ENCODE measurements at places on chromosomes 5 and 9.

- DNase-seq = no peak
These were observed 19.0 kb upstream of the SCAMP1 start for GRCh38 chr5:78341440-78341839.

DNA sequence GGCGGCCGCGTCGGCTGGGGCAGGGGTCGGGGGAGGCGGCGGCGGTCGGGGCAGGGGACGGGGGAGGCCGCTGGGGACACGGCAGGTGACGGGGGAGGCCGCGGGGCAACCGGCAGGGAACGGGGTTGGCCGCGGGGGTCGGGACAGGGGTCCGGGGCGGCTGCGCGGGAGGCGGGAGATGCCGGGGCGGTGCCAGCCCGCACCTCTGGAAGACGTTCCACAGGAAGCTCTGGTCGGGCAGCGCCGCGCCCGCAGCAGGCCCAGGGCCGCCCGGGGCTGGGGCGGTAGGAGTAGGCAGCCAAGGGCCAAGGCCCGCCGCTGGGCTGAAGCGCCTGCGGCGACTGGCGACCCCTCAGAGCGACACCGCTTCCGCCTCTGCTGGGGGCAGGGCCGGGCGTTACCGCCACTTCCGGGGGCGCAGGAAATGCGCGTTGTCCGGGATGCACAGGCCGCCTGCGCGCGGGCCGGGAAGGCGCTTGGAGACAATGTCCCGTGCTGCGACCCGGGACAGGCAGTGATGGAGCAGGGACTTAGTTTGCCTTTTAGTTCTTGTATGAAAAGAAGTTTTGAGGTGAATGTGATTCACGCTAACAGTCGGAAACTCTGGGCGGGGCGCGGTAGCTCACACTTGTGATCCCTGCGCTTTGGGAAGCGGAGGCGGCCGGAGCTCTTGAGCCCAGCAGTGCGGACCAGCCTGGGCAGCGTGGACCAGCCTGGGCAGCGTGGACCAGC lies 110.0 kb upstream of the LPCAT1 start:
- peak; percentile 90 for DNase-seq

- no peak for DNase-seq
These were observed 139.9 kb upstream of the PRLR start for GRCh38 chr5:35369965-35370790.

DNA sequence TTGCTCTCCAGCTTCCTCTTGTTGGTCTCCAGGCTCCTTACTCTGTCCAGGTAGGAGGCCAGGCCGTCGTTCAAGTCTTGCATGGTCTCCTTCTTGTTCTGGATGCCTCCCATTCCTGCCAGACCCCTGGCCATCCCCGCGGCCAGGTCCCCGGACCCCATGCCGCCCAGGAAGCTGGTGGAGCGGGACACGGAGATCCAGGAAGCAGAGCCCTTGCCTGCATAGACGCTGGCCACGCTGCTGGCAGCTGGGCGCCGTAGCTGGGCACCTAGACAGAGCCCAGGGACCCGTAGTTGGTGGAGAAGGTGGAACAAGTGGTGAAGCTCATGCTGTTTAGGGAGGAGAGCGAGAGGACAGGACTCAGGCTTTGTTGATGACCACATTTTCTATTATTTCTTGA lies 1584.0 kb upstream of the ACO1 start:
- DNase-seq = no peak

- DNase-seq = no peak
These were observed 130.9 kb downstream of the CCDC192 start for GRCh38 chr5:127834094-127834531.

DNA sequence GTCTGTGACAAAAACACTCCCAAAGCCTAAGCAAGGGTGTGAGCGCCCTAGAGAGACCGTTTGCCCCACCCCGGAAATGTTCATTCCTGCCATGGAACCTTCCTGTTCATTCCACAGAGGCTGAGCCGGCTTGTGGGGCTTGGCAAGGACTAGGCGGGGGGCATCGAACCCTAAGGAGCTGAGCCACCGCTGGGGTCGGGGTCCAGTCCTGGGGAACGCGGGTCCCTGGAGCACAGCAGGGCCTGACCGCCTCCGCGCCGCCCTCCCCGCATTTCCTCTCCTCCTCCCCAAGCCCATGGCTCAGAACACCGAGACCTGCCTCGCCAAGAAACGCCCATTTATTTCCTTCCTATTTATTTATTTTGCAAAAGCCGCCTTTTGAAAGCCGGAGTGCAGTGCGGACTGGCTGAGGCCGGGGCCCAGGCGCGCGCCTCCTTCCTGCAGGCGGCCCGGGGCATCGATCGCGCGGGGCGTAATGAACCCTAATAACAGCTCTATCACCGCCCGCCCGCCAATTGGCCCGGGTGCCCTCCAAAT lies 228.9 kb upstream of the IRX4 start:
- DNase-seq = no peak

- DNase-seq = no peak
These were observed 1.7 kb downstream of the DNAJC25 start for GRCh38 chr9:111632695-111633388.

GRCh38 chr5:7676455-7676854 lies 174.5 kb downstream of the CFAP90 start:
- DNase-seq = no peak

DNA sequence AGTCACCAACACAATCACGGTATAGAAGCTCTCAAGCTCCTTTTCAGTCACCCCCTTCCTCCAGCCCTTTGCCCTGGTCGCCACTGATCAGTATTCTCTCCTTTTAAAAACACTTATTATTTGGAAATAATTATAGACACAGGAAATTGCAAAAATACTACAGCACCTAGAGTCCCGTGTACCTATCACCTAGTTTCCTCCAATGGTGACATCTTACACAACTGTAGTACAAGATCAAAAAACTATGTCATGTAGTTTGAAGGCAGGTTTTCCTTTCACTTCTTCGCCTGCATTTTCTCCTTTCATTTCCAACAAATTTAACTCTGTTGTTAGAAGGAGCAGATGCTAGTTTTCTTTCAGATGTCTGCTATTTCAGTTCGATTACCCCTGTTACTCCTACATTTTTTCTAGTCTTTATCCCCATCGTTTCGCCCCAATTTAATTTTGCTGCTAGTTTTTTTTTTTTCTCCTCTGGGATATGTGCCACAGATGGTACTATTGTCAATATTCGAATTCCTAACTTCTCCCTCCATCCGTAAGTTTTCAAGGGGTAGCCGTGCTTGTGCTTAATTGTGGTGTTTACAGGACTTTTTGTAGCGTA lies 612 bp upstream of the ATG10 start:
- peak; percentile 27 for DNase-seq

DNA sequence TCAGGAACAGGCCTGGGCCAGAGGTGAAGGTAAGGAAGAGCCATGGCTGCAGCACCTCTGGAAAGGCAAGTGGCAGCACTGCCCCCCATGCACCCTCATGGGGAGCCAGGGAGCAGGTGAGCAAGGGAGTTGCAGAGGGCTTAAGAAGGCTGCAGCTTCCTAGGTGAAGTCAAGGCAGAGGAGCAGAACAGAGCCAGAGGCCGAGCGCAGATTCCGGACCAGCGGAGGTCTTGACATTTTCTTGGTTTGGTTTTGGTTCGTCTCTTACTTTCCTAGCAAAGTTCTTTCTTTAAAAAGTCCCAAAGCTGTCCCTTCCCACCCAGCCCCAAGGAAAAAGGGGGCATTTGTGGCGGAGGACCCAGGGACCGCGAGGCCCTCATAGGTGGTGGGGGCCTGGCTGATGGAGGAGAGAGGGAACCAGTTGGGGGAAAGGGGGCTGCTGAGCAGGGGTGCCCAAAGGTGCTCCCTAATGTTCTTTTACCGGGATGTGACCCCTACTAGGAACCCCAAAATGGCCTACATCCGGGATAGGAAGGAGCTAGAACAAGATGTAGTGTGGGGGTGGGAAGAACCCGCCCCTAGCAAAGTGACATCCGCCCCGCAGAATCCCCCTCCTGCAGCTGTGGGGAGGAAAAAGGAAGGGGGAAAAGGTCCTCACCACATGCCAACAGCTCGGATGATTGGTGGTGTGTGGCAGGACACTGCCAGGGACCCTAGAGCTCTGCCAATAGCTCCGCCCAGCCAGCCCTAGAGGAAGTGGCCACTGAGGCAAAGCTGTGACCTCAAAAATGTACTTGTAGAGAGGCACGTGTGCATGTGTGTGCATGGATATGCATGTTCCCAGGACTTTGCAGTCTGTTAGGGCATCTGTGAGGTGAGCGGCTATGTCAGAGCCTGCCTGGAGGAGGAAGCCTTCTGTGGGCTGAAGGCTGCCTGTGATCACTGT lies 914 bp upstream of the CD72 start:
- peak; percentile 72 for DNase-seq

GRCh38 chr5:155126573-155126972 lies 113.0 kb downstream of the KIF4B start:
- no peak for DNase-seq

DNA sequence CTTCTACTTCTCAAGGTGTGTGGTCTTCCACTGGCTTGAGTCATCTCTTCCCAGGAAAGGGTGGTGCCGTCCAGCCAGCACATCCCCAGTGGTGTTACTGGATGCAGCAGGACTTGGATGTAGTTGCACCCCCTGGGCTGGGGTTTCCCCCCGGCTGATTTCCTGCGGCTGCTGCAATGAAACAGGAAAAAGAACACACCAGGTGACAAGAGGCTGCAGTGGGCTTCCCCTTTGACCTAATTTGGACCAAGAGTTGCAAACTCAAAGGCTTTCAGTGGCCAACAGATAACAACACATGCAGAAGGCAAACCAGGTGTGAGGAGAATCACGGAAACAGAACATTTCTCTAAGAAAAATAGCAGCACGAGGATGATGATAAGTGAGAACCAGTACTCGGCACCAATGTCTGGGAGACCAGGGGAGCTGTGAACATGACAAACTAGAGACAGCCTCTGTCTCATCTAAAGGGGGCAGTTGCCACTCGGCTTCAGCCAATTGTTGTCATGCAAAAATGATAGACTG lies 83.7 kb downstream of the PDE6A start:
- peak; percentile 34 for DNase-seq

- DNase-seq = no peak
These were observed 204.3 kb downstream of the PIK3R1 start for GRCh38 chr5:68419637-68420452.

GRCh38 chr5:171850324-171850947 lies 64.8 kb downstream of the SMIM23 start:
- no peak for DNase-seq

DNA sequence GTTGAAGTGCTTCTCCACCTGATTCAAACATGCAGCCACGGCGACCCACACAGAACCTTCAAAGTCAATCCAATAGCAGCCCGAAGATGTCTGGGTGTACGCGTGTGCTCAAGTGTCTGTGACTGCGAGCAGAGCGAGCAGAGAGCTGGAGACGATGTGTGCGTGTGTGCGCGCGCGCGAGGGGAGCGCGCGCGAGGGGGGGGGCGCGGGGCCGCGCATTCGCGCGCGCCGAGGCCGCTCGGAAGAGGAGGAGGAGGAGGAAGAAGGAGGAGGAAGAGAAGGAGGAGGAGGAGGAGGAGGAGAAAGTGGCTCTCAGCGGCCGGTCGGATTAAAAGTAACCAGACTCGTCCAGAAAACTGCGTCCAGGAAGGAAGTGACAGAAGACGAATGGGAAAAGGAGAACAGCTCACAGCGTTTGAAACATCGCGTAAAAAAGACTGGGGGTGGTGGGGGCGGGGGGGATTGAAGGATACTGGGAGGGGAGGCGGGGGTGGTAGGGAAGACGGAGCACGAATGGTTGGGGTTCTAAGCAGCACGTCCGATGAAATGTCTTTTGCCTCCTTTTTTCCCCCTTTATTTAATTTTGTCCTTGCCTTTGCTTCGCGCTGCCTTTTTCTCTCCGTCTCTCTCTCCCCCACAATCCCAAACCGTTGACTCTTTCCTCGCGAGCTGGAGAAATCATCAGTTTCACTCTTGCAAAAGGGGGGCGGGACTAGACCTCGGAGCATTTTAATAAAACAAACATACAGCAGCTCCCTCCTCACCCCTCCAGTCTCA lies at the start of gene MEF2C:
MEF2C (minus strand) TSS at position 126 of the 777 bp plus-strand sequence. CDS start 59,396 bp downstream, outside the sequence.
- DNase-seq = peak; percentile 24

GRCh38 chr5:33074548-33074947 lies 363.4 kb downstream of the NPR3 start:
- DNase-seq = no peak

- DNase-seq = no peak
These were observed 183.5 kb downstream of the PLK2 start for GRCh38 chr5:58276431-58276830.

- DNase-seq = no peak
These were observed 2.5 kb upstream of the GFI1B start for GRCh38 chr9:132975961-132976360.

DNA sequence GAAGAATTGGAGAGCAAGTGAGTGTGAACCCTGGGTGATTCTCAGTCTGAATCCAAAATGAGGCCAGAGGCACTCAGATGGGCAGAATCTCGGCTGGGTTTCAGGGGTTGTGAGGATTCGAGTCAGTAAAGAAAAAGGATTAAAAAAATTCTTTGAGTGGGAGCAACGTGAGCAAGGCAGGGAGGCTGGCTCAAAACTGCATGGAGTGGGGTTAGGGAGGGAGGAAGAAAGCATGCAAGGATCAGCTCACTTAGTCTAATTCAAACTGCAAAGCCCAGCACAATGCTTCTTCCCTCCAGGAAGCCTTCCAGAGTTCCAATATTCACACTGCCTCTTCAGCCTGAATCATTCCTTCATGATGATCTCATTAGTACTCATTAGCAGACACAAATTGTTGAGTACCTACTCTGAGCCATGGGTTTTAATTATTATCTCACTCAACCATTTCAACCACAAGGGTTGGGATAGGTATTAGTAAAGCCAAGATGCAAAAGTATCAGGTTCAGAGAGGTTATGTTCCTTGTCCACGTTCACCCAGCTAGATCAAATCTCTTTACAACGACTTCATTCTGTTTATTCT lies 95.8 kb downstream of the BRINP1 start:
- no peak for DNase-seq

- DNase-seq = no peak
These were observed 559.5 kb upstream of the KLF4 start for GRCh38 chr9:108049026-108049607.

GRCh38 chr5:19261879-19262278 lies 726.1 kb downstream of the CDH18 start:
- no peak for DNase-seq

DNA sequence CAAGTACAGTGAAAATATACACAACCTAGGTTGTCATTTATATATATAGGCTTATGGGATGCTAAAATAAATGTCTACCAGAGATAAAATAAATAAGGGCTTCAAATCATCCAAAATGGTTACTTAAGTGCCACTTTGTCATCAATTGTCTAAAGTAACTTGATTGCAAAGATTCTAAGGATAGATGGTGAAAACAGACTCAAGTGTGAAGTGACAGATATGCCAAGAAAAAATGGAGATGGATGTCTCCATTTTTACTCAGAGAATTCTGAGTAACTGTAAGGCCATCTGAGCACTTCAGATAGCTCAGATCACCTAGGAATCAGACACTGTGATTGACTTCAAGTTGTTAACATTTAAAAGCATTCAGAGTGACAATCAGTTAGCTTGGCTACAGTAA lies 824.3 kb downstream of the PRELID2 start:
- DNase-seq = no peak

- peak; percentile 59 for DNase-seq
These were observed 9.0 kb downstream of the CCDC69 start for GRCh38 chr5:151214614-151215545.

DNA sequence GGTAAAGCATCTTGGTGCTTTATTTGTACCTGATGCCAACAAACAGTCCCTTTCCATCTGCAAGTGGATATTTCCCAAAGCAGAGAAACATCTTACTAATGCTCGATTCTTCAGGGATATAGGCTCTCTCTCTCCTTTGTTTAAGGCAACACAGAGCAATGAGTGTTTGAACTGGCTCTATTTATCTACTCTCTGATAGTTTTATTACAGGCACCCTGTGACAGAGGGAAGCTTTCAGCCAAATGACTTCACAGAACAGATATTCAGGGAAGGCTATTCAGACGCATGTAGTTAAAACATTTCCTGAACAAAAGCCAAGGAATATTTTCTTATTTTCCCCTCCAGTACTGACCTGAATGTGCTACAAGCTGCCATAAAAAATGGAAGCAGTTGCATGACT lies 141.8 kb downstream of the YIPF5 start:
- DNase-seq = no peak

GRCh38 chr5:66992547-66992946 lies 204.1 kb downstream of the CD180 start:
- no peak for DNase-seq

All from activated T-cell treated with anti-CD3 and anti-CD28 coated beads, Interleukin-2, amount 50 U/mL, for 48 hours (primary cell).